ENCODE measurements at places on chromosomes 3 and 15.

GRCh38 chr3:66537735-66538134, 36.9 kb upstream of the LRIG1 start:
- DNase-seq = no peak

GRCh38 chr15:55786341-55786740, 43.4 kb upstream of the PRTG start:
- no peak for DNase-seq

DNA sequence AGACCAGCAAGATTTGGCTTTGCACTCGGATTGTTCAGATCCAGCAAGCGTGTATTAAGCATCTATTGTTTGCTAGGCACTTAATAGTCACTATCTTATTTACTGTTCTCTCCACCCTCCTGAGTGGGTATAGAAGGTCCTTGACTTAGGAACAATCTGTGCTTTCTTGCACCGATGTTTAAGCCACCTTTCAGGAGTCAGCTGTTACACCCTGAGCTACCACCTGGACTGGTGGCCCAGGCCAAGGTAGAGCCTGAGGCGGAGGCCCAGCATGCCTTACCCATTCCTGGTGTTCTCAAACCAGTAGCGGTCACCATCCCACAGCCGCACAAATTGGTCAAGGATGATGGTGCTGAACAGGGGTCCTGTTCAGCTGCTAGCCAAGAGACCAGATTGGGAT, 10.0 kb downstream of the DUOX1 start:
- DNase-seq = no peak

GRCh38 chr3:186930143-186930640, at the start of gene ST6GAL1:
ST6GAL1 (plus strand) TSS chr3:186930526; CDS start chr3:187042704, 112,178 bp downstream.
- peak; percentile 77 for DNase-seq

DNA sequence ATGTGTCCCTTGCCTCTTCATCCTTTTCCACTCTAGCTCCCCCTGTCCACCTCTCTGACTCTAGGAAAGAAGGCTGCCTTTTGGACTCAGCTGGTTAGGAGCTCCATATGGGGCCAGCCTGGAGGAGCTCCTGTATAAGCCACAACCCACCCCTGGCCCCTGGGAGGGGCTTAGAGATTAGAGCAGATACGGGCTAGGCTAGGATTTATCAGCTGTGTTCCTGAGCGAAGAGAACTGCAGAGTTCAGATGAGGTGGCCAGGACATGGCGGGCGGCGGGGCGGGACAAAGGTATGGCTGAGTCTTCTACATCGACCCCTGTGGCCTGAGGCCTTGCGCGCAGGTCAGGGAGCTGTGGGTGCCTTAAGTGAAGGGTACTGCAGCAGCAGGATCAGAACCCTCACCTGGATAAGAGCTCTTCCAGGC, 7.9 kb downstream of the NBEAL2 start:
- DNase-seq = no peak

DNA sequence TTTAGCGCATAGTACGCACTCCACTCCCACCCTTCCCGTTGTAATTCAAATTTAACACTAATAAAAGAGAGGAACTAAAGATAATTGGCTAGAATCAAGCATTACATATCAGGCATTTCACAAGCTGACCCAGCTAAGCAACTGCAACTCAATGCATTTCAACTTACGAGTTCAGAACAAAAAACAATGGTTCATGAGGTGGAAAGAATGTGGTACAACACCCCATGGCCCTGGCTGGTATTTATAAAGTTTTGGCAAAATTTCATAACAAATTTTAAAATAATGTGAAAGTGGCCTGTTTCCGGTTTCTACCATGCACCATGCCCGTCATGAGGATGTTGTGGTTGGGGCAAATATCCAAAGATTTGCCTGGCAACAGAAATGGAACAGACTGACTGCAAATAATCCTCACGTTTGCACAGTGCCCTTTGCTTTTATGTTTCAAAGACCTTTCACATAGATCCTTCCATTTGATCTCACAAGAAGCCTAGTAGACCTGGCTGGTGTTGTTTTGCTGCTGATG, 455.3 kb upstream of the NR2F2 start:
- no peak for DNase-seq

- no peak for DNase-seq
These were observed 141.7 kb upstream of the IQSEC1 start for GRCh38 chr3:13214847-13215472.
